ENCODE measurements at places on chromosomes 6 and 20. TPM values are rescaled to one million over a fixed set of nuclear protein-coding genes. Genes with fewer than 3 reads are reported as not detected.

- H3K36me3 ChIP-seq = no peaks in the 10 kb centered on the region
- peaks cover 6% of the 10 kb centered on the region for H3K27me3 ChIP-seq
- no peak overlapping the region for H3K27ac ChIP-seq
- DNase-seq = no peak
- H3K4me3 ChIP-seq = no peak overlapping the region
Measured at GRCh38 chr20:58783511-58784011, 67.1 kb downstream of the GNAS-AS1 start.

GRCh38 chr6:165340532-165340931 lies 31.1 kb upstream of the C6orf118 start:
- no peak for DNase-seq
- no peak overlapping the region for H3K27ac ChIP-seq
- no peaks in the 10 kb centered on the region for H3K27me3 ChIP-seq
- H3K4me3 ChIP-seq = no peak overlapping the region
- H3K4me1 ChIP-seq = no peaks in the 10 kb centered on the region
- no peaks in the 10 kb centered on the region for H3K36me3 ChIP-seq

The CDH4 gene
- polyA plus RNA-seq = not detected

- H3K27me3 ChIP-seq = no peaks in the 10 kb centered on the region
- DNase-seq = no peak
- H3K27ac ChIP-seq = no peak overlapping the region
- no peaks in the 10 kb centered on the region for H3K36me3 ChIP-seq
- H3K4me1 ChIP-seq = peaks cover 15% of the 10 kb centered on the region
Measured at GRCh38 chr6:6397842-6398241, 77.4 kb upstream of the F13A1 start.

The CASS4 gene
- polyA plus RNA-seq = not detected

GRCh38 chr6:158852312-158853071 lies 33.3 kb upstream of the EZR start:
- H3K27me3 ChIP-seq = no peaks in the 10 kb centered on the region
- peaks cover 34% of the 10 kb centered on the region for H3K4me1 ChIP-seq
- H3K36me3 ChIP-seq = no peaks in the 10 kb centered on the region

DNA sequence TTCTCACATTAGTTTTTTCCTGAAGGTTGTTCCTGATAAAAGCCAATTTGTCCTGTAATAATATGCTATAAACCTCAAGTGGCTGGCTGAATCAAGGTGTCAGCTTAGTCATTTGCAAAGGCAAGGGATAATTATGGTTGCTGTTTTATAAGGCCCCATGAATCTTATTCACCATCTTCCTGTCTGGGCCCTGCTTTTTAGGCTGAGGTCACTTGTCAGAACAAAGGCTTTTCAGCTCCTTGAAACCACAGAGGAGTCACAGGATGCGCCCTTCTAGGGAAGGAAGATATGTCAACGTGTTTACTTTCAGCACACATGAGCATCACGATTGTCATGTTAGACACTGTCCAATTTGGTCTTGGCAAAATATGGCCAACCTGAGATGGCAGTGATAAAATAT lies 64.8 kb upstream of the NAA20 start:
- H3K4me3 ChIP-seq = no peak overlapping the region
- no peaks in the 10 kb centered on the region for H3K36me3 ChIP-seq
- DNase-seq = no peak

The GPX5 gene
- polyA plus RNA-seq = not detected

The NINL gene
- polyA plus RNA-seq = 0.25 TPM

The SLC12A5 gene
- polyA plus RNA-seq = 1.0 TPM

DNA sequence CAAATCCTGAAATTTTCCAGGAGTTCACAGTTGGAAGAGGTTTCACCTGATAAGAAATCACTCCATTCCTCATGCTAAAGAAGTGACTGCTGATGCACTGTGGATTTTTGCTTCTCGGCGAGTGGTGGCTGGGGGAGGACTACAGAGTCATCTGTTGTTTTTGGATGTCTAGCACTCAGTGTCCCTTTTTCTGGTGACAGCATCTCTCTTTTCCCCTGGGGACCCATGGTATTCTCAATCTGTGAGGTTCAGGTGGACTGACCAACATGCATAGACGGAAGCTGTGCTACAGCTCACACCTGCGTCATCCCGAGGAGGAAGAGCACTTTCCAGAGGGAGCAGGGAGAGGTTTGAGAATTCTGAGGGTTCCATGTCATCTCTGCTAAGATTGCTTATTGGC lies 42.7 kb upstream of the ZNF831 start:
- no peak overlapping the region for H3K4me3 ChIP-seq
- no peaks in the 10 kb centered on the region for H3K36me3 ChIP-seq
- H3K27ac ChIP-seq = no peak overlapping the region
- H3K27me3 ChIP-seq = peaks cover 20% of the 10 kb centered on the region

DNA sequence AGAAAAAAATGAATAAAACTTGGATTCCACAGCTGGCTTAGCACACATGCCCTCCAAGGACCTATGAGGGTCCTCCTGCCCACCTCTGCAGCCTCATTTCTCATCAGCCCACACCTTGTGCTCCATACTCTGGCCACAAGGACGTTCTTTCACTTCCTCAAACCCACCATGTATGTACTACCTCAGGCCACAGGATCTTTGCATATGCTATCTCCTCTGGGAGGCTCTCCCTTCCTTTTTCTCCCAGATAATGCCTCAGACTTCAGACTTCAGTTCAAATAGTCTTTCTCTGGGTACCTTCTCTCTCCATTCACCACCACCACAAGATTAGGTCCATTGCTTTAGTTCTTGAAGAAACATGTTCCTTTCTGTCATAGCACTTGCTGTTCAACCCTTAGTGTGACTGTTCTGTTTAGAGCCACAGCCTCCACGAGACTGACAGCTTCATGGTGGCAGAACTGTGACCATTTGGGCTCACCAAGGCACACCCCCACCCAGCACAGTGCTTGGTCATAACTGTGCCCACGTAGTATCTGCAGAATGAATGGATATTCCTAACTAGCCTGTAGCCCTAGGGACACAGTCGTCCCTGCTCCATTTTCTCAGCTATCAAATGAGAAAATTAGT lies 146.7 kb upstream of the LRFN2 start:
- no peak overlapping the region for H3K27ac ChIP-seq
- peaks cover 6% of the 10 kb centered on the region for H3K4me1 ChIP-seq
- no peaks in the 10 kb centered on the region for H3K36me3 ChIP-seq
- no peaks in the 10 kb centered on the region for H3K27me3 ChIP-seq

The MEP1A gene
- not detected for polyA plus RNA-seq

DNA sequence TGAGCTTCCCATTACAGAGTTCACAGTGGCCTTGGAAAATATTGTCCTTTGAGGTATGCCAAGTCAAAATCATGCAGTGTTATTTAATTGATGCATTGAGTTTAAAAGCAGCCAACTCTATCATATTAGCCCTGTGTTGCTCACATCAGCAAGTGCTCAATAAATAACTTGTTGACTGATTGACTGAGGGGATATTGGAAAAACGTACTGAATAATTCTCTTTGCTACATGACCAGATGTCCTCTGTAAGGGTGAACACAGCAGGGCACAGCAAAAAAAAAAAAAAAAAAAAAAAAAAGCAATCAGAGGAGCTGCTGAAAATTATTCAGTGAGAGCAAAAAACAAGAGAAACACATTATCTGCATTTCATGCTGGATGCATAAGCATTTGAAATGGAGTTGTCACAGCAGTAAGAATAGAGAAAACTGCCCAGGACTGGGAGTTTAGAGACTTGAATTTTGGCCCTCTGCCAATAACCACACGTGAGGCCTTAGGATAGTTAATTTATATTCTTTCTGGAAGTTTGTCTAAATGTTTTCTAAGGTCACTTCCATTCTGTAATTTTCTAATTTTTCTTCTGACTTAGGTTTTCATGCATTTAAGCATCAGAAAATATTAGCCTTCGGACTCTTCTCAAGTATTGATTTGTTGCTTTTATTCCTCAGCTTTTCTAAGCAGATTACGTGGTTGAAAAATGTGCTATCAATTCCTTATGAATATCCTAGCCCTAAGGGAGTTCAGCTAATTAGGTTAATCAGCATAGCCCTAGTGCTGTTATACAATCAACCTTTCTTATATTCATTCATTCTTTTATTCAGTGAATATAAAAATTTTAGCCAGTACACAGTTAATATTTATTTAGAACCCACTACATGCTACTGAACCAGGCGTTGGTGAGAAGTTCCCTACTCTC lies 246.8 kb upstream of the STXBP5 start:
- no peaks in the 10 kb centered on the region for H3K4me1 ChIP-seq
- H3K36me3 ChIP-seq = no peaks in the 10 kb centered on the region
- DNase-seq = no peak
- H3K27me3 ChIP-seq = no peaks in the 10 kb centered on the region

DNA sequence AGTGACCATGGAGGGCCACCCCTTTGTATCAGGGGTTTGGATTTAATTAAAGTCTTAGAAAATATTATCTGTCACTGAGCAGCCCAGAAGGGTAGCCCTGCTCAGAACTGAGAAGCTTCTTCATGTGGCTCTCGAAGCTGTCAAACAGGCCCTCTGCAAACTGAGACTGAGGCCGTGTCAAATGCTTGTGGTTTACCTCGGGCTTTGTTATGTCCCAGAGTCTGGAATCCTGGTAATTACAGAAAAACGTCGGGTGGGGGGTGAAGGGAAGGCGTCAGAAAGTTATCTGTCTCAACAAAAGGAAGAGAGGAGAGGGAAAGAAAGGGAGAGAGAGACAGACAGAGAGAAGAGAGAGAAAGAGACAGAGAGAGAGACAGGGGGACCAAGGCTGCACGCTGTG lies 200.8 kb downstream of the BMP7 start:
- no peak overlapping the region for H3K4me3 ChIP-seq
- H3K27ac ChIP-seq = no peak overlapping the region
- no peaks in the 10 kb centered on the region for H3K27me3 ChIP-seq
- no peak for DNase-seq
- no peaks in the 10 kb centered on the region for H3K36me3 ChIP-seq

The UBE3D gene
- 7.9 TPM for polyA plus RNA-seq

GRCh38 chr6:33585403-33586107 lies 5.5 kb upstream of the BAK1 start:
- peaks cover 23% of the 10 kb centered on the region for H3K4me1 ChIP-seq
- H3K27me3 ChIP-seq = no peaks in the 10 kb centered on the region
- peak; percentile 70 for DNase-seq
- H3K27ac ChIP-seq = peak overlapping the region; percentile 1
- no peak overlapping the region for H3K4me3 ChIP-seq
